Activated CD4-positive, alpha-beta memory T cell treated with anti-CD3 and anti-CD28 coated beads, Interleukin-2, amount 10 ng/mL, durations not matched to agents 7 days and 5 days (primary cell): ENCODE measurements at places on chromosomes 16 and 17. TPM values are rescaled to one million over a fixed set of nuclear protein-coding genes. Genes with fewer than 3 reads are reported as not detected.
A peak's percentile ranks its signal among the peaks of the same experiment; 100 is the strongest.

SPIRE2 gene
- total RNA-seq: 1.8 TPM

ZNF286A gene
- total RNA-seq: 18.1 TPM

EXOC3L1 gene
- not detected for total RNA-seq

RMI2 gene
- total RNA-seq: 45.9 TPM

SLC26A11 gene
- 16.0 TPM for total RNA-seq

HS3ST2 gene
- not detected for total RNA-seq

NLGN2 gene
- 3.2 TPM for total RNA-seq

ITGAX gene
- total RNA-seq: 43.2 TPM

SCIMP gene
- not detected for total RNA-seq

TBC1D3H gene
- not detected for total RNA-seq

- H3K27ac ChIP-seq: peak overlapping the region; percentile 91
- peak overlapping the region; percentile 98 for H3K4me3 ChIP-seq
- peak; percentile 64 for DNase-seq
- H3K4me1 ChIP-seq: peaks cover 75% of the 10 kb centered on the region
- no peaks in the 10 kb centered on the region for H3K27me3 ChIP-seq
- H3K36me3 ChIP-seq: peaks cover 52% of the 10 kb centered on the region
These were observed 3.3 kb downstream of the PGS1 start for GRCh38 chr17:78381601-78382232.

DNA sequence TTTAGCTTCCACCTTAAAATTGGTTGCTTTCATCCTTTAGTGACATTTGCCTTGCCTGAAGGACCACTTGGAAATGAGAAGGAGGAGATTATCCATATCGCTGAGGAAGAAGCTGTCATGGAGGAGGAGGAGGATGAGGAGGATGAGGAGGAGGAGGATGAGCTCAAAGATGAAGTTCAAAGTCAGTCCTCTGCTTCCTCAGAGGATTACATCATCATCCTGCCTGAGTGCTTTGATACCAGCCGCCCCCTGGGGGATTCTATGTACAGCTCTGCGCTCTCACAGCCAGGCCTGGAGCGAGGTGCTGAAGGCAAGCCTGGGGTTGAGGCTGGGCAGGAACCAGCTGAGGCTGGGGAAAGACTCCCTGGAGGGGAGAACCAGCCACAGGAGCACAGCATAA is 11.5 kb upstream of the TMEM106A start:
- no peak overlapping the region for H3K27ac ChIP-seq
- no peak for DNase-seq
- H3K4me3 ChIP-seq: no peak overlapping the region
- H3K27me3 ChIP-seq: no peaks in the 10 kb centered on the region
- peaks cover 60% of the 10 kb centered on the region for H3K36me3 ChIP-seq
- peaks cover 3% of the 10 kb centered on the region for H3K4me1 ChIP-seq

DNA sequence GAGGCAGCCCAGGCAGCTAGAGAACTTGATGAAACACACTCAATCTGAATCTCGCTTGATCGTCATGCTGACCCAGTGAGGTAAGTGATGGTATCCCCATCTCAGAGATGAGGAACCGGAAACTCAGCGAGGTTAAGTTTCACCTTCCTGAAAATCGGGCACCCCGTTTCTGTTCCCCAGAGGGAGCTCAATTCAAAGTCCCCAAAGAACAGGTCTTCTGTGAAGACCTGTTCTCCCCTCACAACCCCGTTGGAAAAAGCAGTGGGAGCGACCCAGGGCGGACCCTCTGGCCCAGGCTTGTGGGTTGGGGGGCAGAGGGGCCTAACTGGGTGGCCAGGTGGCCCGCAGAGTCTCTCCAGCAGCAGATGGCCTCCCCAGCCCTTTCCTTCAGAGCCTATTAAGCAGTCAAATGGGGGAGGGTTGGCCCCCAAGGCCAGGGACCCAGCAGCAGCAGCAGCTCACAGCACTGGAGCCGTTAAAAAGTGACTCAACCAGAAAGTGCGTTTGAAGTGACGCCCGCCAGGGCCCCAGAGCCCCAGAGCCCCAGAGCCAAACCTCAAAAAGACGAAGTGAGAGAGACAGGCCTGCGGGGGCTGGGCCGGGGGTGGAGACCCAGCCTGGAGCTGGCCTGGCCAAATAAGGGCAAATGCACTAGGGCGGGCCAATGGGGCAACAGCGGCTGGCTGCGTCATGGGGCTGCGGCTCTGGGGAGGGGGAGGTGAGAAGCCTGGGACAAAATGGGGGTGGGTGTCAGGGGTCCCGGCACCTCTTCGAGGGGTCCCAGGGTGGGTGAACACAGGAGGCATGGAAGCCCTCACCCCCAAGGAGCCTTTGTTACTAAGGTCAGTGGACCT is 9.2 kb upstream of the TSPOAP1 start:
- peak; percentile 96 for DNase-seq
- H3K27ac ChIP-seq: peak overlapping the region; percentile 100
- H3K36me3 ChIP-seq: peaks cover 56% of the 10 kb centered on the region

GRCh38 chr16:63744077-63744874 is 1377.6 kb downstream of the CDH11 start:
- H3K27me3 ChIP-seq: no peaks in the 10 kb centered on the region
- H3K4me3 ChIP-seq: no peak overlapping the region
- H3K36me3 ChIP-seq: no peaks in the 10 kb centered on the region
- no peaks in the 10 kb centered on the region for H3K4me1 ChIP-seq
- no peak for DNase-seq

GRCh38 chr17:81223762-81224130 is 981 bp upstream of the CEP131 start:
- H3K4me1 ChIP-seq: peaks cover 23% of the 10 kb centered on the region
- no peak overlapping the region for H3K27ac ChIP-seq
- peak overlapping the region; percentile 52 for H3K4me3 ChIP-seq

DNA sequence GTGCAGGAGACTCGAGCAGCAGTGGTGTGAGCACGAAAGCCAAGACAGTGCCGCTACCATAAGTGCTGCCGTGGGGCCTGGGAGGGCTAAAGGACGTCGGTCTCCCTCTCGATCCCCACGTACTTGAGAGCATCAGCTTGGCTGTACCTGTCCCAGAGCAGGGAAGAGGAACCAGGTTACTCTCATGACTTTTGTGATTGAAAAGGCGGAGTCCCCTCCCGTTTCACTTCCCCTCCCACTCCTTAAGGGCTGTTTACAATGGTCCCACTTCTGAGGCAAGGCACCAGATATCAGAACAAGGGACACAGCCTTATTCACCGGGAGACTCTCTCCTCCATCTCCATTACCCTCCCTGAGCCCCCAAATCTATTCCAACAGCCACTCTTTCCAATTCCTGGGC is 20.1 kb downstream of the CNTNAP1 start:
- H3K27ac ChIP-seq: no peak overlapping the region
- H3K4me3 ChIP-seq: no peak overlapping the region
- no peak for DNase-seq
- H3K4me1 ChIP-seq: peaks cover 29% of the 10 kb centered on the region
- peaks cover 2% of the 10 kb centered on the region for H3K27me3 ChIP-seq

GRCh38 chr16:66175636-66176035 is 190.9 kb upstream of the CDH5 start:
- no peak overlapping the region for H3K27ac ChIP-seq
- peaks cover 2% of the 10 kb centered on the region for H3K27me3 ChIP-seq

DNA sequence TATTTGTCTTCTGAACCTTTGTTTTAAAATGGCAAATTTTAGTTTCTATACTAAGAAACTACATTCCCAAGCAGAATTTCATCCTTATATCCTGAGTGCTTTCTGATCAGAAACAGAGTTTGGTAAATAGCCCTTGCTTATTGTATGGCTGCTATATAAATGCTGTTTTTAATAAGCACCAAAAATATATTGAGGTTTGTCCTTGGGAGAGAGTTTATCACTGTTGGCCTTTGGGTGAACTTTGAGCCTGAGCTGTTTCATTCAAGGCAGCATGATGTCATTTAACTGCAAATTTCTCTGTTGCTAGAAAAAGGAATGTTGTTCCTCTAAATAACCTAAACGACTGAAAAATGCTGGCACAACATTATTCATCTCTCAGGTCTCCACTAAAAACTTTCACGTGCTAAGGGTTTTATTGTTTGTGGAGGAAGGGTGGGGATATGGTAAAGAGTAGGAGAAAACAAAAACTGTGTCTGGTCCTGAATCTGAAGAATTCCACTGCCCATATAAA is 334.3 kb upstream of the TBX2 start:
- H3K27me3 ChIP-seq: no peaks in the 10 kb centered on the region
- no peaks in the 10 kb centered on the region for H3K36me3 ChIP-seq
- no peak overlapping the region for H3K27ac ChIP-seq
- no peak overlapping the region for H3K4me3 ChIP-seq
- DNase-seq: no peak

GRCh38 chr16:50244504-50245416 is 21.6 kb upstream of the ADCY7 start:
- peaks cover 46% of the 10 kb centered on the region for H3K4me1 ChIP-seq
- H3K4me3 ChIP-seq: peak overlapping the region; percentile 83
- H3K36me3 ChIP-seq: peaks cover 15% of the 10 kb centered on the region
- peaks cover 9% of the 10 kb centered on the region for H3K27me3 ChIP-seq
- DNase-seq: no peak

GRCh38 chr16:72066747-72067146 is 3.7 kb downstream of the HPR start:
- no peak overlapping the region for H3K4me3 ChIP-seq
- H3K4me1 ChIP-seq: no peaks in the 10 kb centered on the region
- no peaks in the 10 kb centered on the region for H3K27me3 ChIP-seq
- H3K36me3 ChIP-seq: no peaks in the 10 kb centered on the region
- H3K27ac ChIP-seq: no peak overlapping the region

GRCh38 chr17:41768682-41769288 is 17.7 kb downstream of the JUP start:
- H3K36me3 ChIP-seq: no peaks in the 10 kb centered on the region
- no peak overlapping the region for H3K4me3 ChIP-seq
- no peak for DNase-seq
- no peaks in the 10 kb centered on the region for H3K4me1 ChIP-seq

DNA sequence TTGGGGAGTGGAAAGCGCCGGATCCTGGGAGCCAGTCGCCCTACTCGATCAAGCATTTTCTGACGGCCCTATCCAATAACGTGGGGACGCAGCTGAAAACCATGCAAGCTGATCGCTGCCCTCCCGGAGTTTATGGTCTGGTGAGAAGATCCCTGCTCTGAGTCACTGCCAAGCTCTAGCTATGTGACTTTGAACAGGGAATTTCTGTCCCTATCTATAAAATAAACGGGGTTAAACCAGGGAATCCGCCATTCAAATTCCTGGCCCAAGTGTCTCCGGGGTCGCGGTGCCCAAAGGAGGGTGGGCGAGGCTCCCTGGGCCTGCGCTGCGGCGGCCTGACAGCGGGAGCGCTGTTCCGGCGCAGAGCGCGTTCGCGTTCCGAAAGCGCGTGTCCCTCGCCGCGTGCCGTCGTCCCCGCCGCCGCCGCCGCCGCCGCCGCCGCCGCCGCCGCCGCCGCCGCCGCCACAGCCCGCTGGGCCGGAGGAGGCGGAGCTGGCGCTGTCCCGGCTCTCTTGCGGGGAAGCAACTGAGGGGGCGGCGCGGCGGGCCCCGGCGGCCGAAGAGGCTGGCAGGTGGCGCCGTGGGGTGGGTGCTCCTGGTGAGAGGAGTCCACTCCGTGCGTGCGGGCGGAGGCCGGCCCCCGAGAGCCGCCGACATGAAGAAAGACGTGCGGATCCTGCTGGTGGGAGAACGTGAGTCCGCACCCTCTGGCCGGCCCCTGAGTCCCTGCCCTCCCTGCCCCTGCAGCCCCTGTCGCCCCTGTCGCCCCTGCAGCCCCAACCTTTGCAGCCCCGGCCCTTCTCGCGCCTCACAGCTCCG is at the start of gene RHOT1:
Gene RHOT1 (plus strand): TSS at position 465 of the 819 bp plus-strand sequence. CDS start 191 bp downstream, at position 656.
- H3K27me3 ChIP-seq: no peaks in the 10 kb centered on the region
- peak within 1 kb of the TSS; percentile 82 for H3K27ac ChIP-seq
- DNase-seq: peak; percentile 74
- H3K4me1 ChIP-seq: peaks cover 34% of the 10 kb centered on the region
- H3K36me3 ChIP-seq: peaks cover 7% of the 10 kb centered on the region
- peak within 1 kb of the TSS; percentile 99 for H3K4me3 ChIP-seq

GRCh38 chr16:51756447-51757123 is 605.5 kb upstream of the SALL1 start:
- H3K4me3 ChIP-seq: no peak overlapping the region
- no peak for DNase-seq
- no peaks in the 10 kb centered on the region for H3K36me3 ChIP-seq
- no peak overlapping the region for H3K27ac ChIP-seq
- no peaks in the 10 kb centered on the region for H3K27me3 ChIP-seq

- DNase-seq: no peak
- no peaks in the 10 kb centered on the region for H3K36me3 ChIP-seq
- H3K27ac ChIP-seq: no peak overlapping the region
- H3K27me3 ChIP-seq: no peaks in the 10 kb centered on the region
- no peaks in the 10 kb centered on the region for H3K4me1 ChIP-seq
These were observed 34.1 kb upstream of the ABCA6 start for GRCh38 chr17:69175625-69176456.

- no peak overlapping the region for H3K27ac ChIP-seq
- DNase-seq: no peak
- H3K4me1 ChIP-seq: no peaks in the 10 kb centered on the region
These were observed 4.6 kb downstream of the KRT34 start for GRCh38 chr17:41377546-41377945.

DNA sequence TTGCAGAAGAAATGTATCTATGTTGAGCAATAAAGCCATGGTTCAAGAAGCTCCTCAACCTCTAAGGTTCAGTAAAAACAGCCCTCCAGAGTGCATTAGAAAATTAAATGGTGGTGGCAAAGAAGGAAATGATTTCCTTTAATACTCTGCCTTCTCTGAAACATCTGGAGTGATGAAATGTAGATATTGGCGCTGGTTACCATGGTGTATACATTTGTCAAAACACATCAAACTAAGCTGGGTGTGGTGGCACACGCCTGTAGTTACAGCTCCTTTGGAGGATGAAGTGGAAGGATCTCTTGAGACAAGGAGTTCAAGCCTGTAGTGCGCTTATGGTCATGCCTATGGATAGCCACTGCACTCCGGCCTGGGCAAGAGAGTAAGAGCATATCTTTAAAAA is 6.0 kb downstream of the CAPNS2 start:
- no peak for DNase-seq
- no peaks in the 10 kb centered on the region for H3K36me3 ChIP-seq
- no peak overlapping the region for H3K4me3 ChIP-seq

DNA sequence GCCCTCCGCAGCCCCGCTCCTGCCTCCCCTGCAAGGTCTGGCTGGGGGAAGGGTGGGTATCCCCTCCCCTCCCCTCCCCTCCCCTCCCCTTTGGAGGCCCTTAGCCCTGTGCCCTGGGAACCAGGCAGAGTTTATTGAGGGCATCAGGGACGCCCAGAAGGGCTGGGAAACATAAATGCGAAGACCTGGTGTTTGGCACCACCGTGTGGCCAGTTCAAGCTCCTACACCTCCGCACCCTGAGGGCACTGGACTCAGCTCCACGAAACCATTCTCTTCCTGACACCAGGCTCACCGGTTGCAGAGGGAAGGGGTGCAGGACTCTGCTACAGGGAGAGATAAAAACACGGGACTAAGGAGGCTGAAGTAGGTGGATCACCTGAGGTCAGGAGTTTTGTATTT is 1.0 kb upstream of the AIPL1 start:
- DNase-seq: peak; percentile 69
- no peak overlapping the region for H3K4me3 ChIP-seq
- H3K4me1 ChIP-seq: no peaks in the 10 kb centered on the region
- no peak overlapping the region for H3K27ac ChIP-seq
- peaks cover 4% of the 10 kb centered on the region for H3K36me3 ChIP-seq

DNA sequence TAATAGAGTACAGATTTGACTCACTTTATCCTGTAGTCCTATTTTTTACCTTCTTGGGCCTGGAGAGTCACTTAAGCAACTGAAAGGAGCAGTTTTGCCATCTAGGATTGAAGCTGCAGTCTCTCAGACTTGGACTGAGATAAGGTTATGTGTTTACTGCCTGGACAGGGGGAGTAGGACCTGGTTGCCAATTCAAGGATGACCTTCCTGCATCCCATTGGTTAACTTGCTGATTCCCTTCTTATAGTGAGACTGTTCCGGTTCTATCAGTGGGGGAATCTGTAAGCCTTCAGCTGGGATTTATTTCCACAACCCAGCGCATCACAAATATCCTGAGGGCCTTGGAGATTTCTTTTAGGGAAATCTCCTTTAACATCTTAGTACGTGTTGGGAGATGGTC is 2.9 kb downstream of the UBN1 start:
- H3K4me3 ChIP-seq: no peak overlapping the region
- peaks cover 61% of the 10 kb centered on the region for H3K4me1 ChIP-seq
- H3K36me3 ChIP-seq: peaks cover 34% of the 10 kb centered on the region
- no peak overlapping the region for H3K27ac ChIP-seq
